ENCODE measurements at places on chromosomes 16 and 17.
A peak's percentile ranks its signal among the peaks of the same experiment; 100 is the strongest.

- no peak for DNase-seq
Measured at GRCh38 chr17:64042700-64043485, 22.5 kb upstream of the ICAM2 start.

DNA sequence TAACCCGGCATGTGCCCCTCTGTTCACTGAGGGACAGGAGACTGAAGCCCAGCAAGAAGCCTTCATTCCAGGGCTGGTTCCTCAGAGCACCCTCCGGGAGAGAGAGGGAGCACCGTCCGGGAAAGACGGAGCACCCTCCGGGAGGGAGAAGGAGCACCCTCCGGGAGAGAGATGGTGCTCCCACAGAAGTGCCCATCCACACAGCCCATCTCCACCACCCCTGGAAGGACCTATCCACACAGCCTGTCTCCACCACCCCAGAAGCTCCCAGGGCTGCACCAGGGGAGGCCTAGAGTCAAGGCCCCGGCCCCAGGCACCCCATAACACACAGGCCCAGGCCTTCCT lies 88.6 kb downstream of the ABR start:
- no peak for DNase-seq

DNA sequence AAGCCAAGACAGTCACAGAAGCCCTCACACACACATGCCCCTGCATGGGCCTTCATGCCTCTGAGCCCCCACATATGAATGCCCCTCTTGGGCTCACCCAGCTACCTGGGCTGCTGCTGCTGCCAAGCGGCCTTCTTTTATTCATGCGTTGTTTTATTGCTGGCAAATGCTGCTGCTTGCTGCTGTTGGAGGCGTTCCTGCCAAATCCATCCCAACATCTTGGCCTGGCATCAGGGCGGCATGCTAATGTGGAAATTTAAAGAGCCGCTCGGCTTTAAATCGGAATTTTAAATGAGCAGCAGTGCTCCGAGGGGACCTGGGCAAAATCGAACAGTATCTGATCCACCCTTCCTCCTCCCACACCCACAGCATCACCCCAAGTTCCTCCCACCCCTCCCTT lies 39.0 kb downstream of the NEUROD2 start:
- no peak for DNase-seq

DNA sequence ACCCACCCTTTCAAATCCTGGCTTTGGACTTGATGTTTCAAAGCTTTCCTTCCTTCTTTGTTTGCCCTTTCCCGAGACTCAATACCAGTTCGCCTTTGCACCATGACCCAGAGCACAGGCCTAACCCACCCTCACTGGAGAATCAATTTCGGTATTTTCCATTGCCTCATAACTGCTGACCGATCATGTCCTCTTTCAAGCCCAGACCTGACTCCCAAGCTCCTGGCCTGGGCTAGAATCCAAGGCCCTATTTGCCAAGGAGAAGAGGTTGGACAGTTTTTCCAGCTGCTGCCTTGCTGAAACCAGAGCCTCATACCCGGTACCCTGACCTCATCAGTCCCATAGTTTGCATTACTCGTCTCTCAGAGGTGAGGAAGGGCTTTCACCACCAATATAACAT lies 35.3 kb upstream of the HELZ start:
- no peak for DNase-seq

- DNase-seq = no peak
Measured at GRCh38 chr17:54662978-54663876, 237.4 kb upstream of the TOM1L1 start.

DNA sequence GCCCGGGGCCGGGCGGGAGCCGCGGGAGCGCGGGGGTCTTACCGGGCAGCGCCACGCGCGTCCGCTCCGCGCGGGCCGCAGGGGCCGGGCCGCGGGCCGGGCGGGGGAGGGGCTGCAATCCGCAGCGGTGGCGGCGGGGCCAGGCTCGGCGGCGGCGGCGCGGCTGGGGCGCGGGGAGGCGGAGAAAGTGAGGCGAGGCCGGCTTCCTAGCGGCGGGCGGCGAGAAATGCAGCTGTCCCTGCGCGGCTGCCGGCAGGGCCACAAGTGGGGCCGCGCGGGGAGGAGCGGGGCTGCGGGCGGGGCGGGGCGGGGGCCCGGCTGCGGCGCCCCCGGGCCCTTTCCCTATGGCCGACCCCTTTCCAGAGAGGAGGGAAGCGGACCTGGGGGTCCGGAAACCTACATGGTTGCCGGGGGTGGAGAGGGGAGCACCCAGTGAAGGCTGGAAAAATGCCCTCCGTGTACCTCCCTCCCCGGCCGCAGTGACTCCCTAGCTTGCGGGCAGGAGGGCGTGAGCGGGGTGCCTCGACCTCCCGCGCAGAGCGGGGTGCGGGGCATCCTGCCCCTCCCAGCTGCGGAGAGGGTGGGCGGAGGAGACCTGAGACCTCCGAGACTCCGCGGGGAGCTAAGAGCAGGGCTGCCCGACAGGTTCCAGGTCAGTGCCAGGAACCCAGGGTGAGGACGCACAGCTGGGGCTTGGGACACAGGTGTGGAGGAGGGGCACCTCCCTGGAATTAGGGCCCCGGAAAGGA lies at the start of gene CUEDC1:
CUEDC1 (minus strand) TSS at position 230 of the 749 bp plus-strand sequence. CDS start 69,848 bp downstream, outside the sequence.
- DNase-seq = peak; percentile 25

GRCh38 chr16:88552815-88553214 lies 17.4 kb upstream of the ZC3H18 start:
- DNase-seq = no peak

DNA sequence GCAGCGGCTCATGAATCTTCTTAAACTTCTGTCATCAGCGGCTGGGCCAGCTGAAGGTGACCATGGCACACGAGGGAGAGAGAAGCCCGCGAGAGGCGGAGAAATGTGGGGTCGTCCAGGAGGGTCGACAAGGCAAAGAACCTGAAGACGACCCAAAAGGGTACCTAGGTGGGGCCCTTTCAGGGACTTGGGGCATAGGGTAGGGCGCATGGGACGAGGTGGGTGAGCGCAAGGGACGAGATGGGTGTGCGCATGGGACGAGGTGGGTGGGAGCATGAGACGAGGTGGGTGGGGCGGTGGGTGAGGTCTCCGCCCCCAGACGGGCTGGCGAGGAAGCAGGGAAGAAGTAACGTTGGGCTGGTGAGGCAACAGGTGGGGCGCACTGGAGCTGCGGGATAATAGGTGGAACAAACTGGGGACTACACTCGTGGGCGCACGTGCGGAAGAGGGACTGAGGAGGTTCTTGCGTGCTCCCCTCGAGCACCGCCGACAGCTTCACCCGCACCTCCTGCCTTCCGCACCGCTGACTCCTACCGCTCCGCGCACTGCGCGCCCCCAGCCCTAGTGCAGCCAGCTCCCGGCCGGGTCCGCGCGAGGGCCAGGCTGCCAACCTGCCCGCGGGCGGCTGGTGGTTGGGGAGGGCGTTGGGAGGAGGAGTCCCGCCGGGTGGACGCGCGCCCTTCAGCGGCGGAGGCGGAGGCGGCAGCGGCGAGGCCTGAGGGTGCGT lies 23.2 kb upstream of the CRYM start:
- DNase-seq = no peak

- no peak for DNase-seq
Measured at GRCh38 chr16:81227785-81228184, 10.7 kb upstream of the BCO1 start.

GRCh38 chr17:54950116-54950515 lies 18.3 kb downstream of the COX11 start:
- no peak for DNase-seq

- DNase-seq = no peak
Measured at GRCh38 chr16:85528528-85529387, 84.4 kb upstream of the GSE1 start.

DNA sequence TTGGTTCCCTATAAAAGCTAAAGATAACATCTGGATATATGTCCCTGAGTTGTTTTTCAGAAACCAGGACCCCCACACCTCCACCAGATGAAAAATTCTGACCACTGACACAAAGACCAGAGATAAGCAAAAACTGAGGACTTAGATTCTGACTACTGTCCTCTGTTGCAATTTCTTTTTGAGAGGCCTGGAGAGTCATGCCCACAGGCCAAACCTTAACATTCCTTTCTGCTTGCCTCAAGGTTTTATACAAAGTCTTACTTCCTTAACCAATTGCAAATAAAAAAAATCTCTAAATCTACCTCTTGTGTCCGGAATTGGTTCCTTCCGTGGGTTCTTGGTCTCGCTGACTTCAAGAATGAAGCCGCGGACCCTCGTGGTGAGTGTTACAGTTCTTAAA lies 228.5 kb downstream of the ABCC12 start:
- no peak for DNase-seq

- no peak for DNase-seq
Measured at GRCh38 chr17:50155115-50155819, 4.8 kb upstream of the PPP1R9B start.

DNA sequence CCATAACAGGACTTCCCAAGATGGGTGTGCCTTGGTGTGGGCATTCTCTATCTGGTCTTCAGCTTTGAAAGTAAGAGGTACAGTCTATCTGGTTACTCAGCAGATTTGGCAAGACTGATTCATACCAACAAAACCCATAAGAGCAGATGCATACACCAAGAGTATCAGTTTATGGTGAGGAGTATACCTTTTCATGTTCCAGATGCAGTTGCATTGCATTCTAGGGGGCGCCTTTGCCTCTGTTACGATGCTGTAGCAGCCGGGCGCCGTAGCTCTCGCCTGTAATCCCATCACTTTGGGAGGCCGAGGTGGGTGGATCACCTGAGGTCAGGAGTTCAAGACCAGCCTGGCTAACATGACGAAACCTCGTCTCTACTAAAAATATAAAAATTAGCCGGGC lies 31.1 kb upstream of the CARMIL2 start:
- DNase-seq = no peak

- peak; percentile 66 for DNase-seq
Measured at GRCh38 chr17:5031365-5032082, 3.7 kb downstream of the SLC52A1 start.

DNA sequence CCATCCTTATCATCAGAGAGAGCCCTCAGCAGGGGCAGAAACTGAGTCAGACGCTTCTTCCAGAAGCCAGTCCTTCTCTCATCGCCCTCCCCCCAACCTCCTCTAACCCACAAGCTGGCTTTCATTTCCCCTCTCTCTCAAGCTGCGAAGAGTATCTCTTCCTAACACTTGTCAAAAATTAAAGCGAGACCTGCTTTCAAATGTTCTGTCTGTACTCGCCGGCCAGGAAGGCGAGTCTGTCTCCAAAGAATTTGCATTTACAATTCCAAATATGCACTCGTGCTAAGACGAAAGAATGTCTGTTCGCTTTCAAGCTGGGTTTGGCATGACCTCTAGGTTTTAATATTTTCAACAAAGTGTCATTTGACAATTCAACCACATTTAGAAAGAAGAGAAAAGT lies 140.4 kb downstream of the RGS9 start:
- no peak for DNase-seq

- DNase-seq = no peak
Measured at GRCh38 chr16:3212006-3212405, 23.0 kb downstream of the ZNF200 start.

DNA sequence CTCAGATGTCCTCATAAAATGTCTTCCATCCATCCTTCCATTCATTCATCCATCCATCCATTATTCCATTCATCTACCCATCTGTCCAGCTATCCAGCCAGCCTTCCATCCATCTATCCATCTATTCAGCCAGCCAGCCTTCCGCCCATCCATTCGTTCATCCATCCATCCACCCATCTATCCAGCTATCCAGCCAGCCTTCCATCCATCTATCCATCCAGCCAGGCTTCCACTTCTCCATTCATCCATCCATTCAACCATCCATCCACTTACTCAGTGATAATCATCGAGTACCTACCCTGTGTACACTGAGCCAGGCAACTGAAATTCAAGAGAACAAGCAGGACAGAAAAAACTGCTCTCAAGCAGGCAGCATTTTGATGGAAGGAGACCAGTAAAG lies 4.6 kb upstream of the CCDC182 start:
- DNase-seq = no peak

DNA sequence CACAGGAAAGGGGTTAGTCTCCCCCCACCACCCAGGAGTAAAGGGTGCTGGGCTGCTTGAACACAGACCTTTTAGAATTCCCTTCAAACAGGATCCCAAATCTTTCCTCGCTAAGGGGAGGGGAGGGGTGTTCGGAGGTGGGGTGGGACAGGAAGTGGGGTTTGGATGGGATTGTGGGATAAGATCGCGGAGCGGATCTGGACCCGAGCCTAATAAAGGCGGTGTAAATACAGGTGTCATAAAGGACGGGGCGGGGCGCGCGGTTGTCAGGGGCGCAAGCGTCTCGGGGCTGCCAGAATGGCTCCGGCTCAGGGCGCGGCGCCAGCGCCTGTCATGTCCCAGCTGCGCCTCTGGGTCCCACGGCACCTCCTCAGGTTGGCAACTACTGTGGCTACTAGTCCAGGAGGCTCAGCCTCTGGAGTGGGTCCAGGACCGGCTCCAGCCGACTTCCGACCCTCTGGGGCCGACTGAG lies 59.8 kb upstream of the FBXO47 start:
- DNase-seq = no peak

GRCh38 chr16:55641430-55642056 lies 14.2 kb upstream of the SLC6A2 start:
- DNase-seq = no peak

DNA sequence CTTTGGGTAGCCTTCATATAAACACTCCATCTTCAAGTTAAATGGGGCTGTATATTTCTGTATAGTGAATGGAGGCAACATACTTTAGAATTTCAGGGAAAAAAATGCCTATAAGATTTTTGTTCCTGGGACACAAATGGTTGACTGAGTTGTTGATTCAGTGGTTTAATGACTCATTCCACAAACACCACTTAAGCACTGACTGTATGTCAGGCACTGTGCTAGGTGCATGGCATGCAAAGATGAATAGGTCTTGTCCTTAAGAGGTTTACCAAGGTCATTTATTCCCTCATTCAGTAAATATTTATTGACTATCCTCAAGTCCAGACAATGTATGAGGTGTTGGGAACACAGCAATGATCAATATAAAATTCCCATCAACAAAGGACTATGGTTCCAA lies 417.1 kb downstream of the CA10 start:
- no peak for DNase-seq

- no peak for DNase-seq
Measured at GRCh38 chr16:31093132-31093703, 1.4 kb downstream of the VKORC1 start.

Data from stimulated activated CD8-positive, alpha-beta memory T cell treated with anti-CD3 and anti-CD28 coated beads, Interleukin-2, amount 100 ng/mL, for 1 hour (primary cell).